CD4-positive, alpha-beta T cell treated with Interferon alpha-2 for 1 hour (primary cell): ENCODE measurements at places on chromosomes 16 and 17.

- DNase-seq = peak; percentile 7
Measured at GRCh38 chr17:3513305-3514035, 37.7 kb downstream of the ASPA start.

- no peak for DNase-seq
Measured at GRCh38 chr16:79449900-79450299, 150.6 kb downstream of the MAF start.

DNA sequence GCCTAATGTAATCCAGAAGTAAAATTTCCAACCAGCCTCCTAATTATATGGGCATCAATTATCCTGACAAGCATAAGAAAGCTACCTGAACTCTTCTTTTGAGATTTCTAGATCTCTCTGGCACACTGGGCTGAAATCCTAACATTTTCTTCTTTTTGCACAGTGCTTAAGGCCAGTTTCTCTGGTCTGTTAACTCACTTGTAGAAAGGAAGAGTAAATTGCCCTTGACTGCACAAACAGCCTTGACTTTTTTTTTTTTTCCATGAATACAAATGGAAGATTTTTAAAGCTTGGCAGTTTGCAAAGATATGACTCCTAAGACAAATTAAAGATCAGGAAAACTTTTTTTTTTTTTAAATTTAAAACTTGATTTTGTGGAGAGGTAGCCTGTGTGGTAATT lies 291.2 kb upstream of the MON1B start:
- DNase-seq = no peak

- no peak for DNase-seq
Measured at GRCh38 chr16:57469917-57470470, 7.5 kb downstream of the POLR2C start.

DNA sequence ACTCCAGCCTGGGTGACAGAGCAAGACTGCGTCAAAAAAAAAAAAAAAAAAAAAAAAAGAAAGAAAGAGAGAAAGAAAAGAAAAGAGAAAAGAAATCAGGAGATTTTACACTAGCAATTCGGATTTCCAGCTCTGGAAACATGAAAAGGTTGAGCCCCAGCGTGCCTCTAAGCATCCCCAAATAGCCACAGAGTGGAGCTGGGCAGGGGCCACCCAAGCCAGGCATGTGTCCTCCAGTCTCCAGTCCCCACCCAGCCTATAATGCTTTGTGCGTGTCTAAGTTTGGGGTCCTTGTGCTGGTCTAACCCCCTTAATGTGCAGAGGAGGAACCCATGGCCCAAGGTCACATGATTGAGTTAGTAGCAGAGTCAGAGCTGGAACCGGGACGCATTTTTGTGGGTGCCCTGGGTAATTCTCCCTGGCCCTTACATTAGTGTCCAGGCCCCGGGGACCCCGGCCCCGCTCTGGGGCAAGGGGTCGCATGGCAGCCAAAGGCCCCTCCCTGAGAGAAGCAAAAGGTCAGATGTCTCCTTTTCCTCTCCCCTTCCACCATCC lies 19.9 kb downstream of the ADAM11 start:
- no peak for DNase-seq

DNA sequence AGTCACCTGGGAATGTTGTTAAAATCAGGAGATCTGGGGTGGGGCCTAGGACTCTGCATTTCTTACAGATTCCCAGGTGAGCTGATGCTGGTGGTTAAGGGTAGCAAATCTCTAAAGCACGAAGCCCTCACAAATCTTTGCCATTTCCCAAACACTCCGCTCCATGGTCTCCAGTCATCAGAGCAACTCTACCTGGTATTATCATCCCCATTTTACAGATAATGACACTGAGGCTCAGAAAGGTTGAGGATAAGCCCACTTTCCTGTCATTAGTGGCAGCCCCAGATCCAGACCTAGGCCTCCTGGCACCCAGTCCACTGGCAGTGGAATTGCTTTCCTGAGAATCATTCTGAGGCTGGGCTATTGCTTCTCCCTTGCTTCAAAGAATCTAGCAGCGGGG lies 8.7 kb downstream of the SLC46A1 start:
- no peak for DNase-seq

GRCh38 chr17:72778169-72779151 lies 314.0 kb downstream of the SLC39A11 start:
- no peak for DNase-seq

DNA sequence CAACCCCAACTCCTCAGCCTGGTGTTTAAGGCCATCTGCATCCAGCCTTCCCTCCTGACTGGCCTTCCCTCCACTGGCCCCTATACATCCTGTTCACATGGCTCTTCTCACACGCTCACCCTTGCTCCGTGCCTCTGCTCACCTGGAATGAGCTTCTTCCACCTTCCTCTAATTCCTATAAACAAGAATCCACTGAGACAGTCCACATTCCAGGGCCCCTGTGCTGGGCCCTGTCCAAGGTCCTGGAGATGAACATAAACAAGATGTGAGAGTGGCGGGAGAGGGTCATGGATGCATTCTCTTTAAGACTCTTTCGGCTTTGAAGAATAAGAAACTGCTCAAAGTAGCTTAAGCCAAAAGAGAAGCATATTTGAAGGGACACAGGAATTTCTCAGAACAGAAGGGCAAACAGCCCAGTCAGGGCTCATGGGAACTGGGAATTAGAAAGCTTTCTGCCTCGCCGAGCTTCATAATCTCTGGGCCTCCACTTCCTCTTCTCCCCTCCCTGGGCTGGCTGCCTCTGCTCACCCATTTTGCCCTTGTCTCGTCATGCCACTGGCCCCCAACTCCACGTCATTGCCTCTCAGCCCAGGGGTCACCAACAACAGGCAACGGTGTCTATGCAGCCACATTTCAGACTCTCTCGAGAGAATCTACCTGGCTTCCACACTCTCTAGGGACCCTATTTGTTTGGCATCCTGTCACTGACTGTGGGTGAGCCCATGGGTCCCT lies 13.5 kb downstream of the SPPL2C start:
- no peak for DNase-seq

- no peak for DNase-seq
Measured at GRCh38 chr16:508884-509736, 18.4 kb upstream of the CAPN15 start.

GRCh38 chr17:3630781-3631180 lies 5.3 kb downstream of the SHPK start:
- DNase-seq = no peak

GRCh38 chr17:8300226-8300625 lies 5.0 kb upstream of the SLC25A35 start:
- DNase-seq = no peak

DNA sequence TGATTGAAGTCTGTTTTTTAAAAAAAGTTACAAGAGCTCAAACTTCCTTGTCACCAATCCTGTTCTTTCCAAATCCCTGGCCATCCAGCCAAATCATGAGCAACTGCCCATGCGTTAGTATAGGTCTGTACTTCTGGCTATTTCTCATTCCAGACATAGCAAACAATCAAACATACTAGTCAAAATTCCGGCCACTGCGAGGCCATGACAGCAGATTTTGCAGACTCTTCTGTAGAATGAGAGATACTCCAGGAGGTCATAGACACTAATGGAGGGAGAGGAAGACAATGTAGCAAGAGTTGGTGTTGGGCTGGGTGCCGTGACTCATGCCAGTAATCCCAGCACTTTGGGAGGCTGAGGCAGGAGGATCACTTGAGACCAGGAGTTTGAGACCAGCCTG lies 50.9 kb downstream of the BCL7C start:
- no peak for DNase-seq

DNA sequence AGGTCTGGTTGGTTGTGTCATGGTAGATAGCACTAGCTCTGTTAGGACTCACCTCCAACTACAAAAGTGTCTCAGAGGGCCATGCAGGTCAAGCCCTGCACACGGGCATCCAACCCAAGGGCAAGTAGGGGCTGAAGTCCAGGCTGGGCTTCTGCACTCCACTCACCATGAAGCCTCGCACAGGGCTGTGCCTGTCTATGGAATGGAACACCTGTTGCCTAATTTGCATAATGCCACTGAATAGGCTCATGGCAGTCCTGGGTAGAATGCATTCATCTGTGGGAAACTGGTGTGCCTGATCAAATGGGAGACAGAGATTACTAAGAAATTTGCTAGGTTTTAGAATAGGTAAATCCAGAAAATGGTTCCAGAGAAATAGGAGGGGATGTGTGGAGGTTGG lies 8.0 kb upstream of the AKAP1 start:
- no peak for DNase-seq

DNA sequence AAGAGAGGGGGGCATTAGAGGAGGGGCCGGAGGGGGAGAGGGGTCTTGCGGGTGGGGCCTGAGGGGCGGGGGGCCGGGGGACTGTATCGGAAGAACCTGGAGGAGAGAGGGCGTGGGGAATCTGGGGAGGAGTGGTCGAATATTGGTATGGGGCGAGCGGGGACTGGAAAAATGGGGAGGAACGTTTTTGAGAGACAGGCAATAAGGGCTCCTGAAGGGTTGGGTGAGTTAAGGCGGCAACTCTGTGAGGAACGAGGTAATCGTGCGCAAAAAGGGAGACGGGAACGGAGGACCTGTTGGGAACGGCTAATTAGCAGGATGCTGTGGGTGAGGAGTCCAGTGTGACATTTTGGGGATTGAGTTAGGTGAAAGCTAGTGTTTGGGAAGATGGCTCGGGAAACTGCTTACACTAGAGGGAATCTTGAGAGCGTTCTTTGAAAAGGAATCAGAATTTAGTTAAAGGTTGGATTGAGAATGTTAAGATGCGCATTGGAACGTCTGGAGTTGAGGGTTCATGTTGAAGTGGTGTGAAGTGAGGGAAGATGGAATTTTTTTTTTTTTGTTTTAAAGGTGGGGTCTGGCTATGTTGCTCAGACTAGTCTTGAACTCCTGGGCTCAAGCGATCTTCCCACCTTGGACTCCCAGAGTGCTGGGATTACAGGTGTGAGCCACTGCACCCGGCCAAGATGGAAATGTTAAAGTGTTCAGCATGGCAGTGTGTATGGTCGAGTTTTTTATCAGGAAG lies 662 bp downstream of the WIPF2 start:
- DNase-seq = peak; percentile 39

- DNase-seq = no peak
Measured at GRCh38 chr17:75352079-75352569, 53.4 kb downstream of the GRB2 start.
